ENCODE measurements at places on chromosomes 7 and 10.

- no peak for DNase-seq
Observed at GRCh38 chr7:98831641-98832221, 38.1 kb downstream of the TMEM130 start.

GRCh38 chr7:77549106-77549870, 12.2 kb downstream of the PTPN12 start:
- DNase-seq = no peak

DNA sequence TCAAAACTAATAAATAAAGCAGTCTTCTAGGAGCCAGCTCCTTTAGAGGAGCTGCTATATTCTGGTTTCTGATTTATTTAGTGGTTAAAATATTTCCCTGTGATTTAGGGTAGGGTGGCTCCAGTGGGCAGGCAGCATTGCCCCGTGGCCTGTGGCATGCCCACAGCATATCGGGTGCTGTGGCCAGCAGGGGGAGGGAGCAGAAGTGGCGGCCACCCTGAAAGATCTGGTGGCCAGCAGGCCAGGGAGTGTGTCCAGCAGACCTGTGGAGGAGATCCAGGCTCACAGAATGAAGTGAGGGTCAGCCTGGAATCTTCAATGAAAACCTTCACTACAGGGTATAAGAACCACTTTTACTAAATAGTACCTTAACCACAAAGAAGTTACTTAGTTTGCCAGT, 189.2 kb downstream of the TAX1BP1 start:
- DNase-seq = no peak

GRCh38 chr7:2010101-2010500, 222.6 kb downstream of the MAD1L1 start:
- DNase-seq = no peak

DNA sequence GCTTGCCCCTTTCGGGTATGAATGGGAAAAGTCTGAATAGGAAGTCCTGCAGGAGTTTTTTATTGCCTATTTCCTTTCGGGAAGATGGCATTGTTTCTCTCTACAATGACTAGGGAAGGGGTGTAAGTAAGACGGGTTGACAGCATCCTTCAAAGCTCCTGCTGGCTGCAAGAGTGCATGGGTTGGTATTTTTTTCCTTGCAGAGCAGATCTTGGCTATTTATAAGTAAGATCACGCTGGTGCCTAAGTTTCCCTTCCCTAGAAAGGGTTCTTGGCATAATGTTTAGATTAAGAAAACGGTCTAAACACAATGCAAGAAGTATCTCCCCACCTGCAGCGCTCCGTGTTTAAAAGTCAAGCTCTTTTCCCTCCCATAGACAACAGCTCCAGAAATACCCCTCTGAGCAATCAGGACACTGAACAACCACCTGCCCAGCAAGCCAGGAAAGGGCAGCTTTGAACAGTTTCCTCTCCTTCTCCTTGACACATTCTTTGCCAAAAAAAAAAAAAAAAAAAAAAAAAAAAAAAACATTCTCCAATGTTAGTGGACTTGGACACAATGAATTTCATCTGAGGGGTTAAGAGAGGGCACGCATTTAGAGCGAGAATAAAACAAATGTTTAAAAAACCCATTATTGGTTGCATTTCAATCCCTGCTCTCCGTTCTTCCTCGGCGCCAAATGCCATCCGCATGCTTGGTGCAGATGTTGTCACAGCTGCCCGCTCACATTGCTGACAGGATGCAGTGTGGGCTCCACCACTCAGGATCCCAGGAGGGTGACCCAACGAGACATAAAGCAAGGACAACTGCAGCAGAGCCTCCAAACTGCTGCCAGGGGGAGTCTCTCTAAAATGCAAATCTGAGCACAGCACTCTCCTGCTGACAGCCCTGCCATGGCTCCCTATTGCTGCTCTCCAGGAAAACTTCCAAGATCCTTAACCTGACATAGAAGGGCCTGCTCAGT, 427.4 kb upstream of the MGMT start:
- DNase-seq = no peak
